ENCODE measurements at places on chromosomes 11 and 22. TPM values are rescaled to one million over a fixed set of nuclear protein-coding genes. Genes with fewer than 3 reads are reported as not detected.

DNA sequence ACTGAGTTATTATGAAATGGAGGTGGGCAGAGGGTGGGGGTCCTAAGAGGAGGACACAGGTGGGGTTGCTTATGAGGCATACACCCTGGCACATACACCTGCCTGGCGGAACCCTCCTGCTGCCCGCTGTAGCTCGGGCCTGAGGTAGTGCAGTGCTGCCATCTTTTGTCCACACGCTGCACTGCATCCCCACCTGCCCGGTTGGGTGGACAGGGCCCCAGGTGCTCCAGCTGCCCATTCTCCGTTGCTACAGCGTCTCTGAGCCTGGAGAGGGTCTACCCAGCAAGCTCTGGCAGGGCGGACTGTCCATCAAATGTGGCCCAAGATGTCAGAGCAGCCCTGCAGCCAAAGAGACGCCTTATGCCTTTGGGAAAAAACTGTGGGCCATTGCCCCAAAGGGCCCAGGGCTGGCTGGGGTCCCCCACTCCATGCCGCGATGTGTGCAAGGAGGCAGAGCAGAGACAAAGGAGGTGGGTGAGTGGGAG, 131.2 kb downstream of the BUD13 start:
- DNase-seq = no peak

- DNase-seq = no peak
These were observed 48.8 kb upstream of the FIBIN start for GRCh38 chr11:26944866-26945664.

DNA sequence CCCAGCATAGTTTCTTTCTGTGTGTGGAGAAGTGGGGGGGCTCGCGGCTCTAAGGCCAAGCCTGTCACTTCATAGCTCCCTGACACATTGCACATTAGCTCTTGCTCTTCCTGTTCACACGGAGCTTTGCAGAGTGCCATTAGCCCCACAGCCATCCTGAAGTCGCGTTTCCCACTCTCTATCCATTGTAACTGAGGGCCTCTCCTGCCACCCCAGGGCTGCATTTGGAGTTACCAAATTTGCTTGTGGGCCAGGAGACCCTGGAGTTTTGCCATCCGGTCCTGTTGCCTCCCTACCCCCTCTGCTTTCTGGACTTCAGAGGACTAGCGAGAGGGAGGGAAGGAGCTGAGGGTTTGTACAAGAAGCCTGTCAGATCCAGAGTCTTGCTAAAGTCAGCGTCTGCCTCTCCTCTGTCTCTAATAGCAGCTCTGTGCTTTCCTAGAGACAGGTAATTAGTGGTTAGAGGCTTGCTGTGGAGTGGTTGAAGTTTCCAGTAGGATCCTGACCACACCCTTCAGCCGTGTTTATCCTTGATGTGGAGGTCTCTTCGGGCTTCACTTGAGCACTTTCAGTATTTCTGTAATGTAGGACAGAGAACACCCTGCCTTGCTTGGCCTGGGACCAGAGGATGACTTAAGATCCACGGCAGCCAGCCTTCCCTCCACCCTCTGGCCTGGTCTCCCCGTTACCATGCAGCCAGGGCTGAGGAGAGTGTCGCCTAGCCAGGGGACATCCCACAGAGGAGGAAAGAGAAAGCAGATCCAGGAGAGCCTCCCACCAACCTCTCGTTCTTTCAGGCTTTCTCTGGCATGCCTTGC, 14.1 kb downstream of the DCPS start:
- DNase-seq = no peak

- no peak for DNase-seq
These were observed 71.7 kb upstream of the DRD2 start for GRCh38 chr11:113546757-113547507.

DNA sequence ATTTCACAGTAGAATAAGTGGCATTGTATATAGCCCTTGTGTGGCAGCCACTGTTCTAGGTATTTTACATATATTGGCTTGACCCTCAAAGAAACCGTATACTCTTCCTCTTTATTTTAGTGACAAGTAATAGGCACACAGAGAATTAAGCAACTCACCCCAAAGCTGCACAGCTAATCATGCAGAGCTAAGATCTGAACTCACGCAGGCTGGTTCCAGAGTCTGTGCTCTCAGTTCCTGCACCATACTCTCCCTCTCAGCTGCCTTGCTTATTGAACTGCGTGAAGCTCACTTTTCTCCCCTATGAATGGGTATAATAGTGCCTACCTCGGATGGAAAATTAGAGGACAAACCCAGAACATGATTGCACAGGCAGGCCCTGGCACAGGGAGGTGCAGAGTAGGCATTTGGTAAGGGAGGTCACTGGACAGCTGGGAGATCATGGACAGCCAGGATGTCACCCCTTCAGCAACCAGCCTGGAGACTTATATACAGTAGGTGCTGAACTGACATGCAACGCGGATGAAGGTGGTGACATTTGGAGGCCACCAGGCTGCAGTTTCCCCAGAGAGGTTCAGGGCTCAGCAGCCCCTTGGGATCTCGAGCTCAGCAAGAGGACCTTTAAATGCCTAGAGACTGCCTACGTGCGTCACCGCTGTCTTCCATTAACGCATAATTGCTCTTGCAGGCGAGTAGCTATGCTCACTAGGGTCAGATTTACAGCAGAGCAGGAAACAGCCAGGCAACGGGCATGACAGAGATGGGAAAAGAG, 78.4 kb upstream of the TP53I11 start:
- DNase-seq = no peak

The ATP5MG gene
- total RNA-seq = 53.5 TPM

The RRM1 gene
- 29.4 TPM for total RNA-seq

- no peak for DNase-seq
These were observed 73.9 kb downstream of the CTTN start for GRCh38 chr11:70472240-70472639.

- no peak for DNase-seq
These were observed 5.8 kb downstream of the FADS2 start for GRCh38 chr11:61833926-61834277.

The GCAT gene
- total RNA-seq = 32.9 TPM

DNA sequence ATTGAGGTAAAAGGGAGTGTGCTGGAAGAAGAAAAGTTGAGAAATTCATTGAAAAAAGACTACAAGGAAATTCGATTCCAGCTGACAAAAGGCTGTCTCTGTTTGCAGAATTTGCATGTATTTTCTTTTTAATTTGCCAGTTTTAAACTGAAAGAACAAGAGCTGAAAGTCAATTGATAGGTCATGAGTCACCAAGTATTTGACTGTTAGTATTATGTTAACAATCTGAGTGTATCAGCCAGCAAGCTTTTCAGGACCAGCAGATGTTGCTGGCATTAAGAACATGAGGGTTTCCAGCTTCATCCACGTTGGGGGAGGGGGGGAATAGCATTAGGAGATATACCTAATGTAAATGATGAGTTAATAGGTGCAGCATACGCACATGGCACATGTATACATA, 726.7 kb downstream of the METTL15 start:
- no peak for DNase-seq

GRCh38 chr22:20444325-20444724, 6.7 kb upstream of the SCARF2 start:
- DNase-seq = no peak

- no peak for DNase-seq
These were observed 1.1 kb upstream of the RANBP1 start for GRCh38 chr22:20114506-20115475.

The PDGFD gene
- total RNA-seq = 31.1 TPM

DNA sequence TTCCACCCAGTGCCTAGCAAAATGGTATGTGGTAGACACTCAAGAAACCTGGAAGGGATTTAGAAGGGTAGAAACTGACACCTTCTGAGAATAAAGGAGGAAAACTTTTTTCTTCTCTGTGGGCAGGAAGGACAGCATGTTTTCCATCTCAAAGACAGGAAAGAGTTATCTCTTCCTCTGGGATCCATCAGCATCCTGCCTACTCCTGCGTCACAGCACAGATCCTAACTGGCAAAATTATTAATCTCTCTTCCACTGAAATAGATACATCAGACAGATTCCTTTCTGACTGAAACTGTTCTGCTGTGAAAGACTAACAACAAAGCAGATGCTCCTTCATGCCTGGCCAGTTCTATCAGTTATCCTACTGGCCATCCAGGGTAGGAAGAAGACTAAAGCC, 147.2 kb downstream of the SPON1 start:
- DNase-seq = no peak

The USP47 gene
- 54.6 TPM for total RNA-seq

The OR52N4 gene
- not detected for total RNA-seq

The SERHL2 gene
- total RNA-seq = 1.4 TPM

DNA sequence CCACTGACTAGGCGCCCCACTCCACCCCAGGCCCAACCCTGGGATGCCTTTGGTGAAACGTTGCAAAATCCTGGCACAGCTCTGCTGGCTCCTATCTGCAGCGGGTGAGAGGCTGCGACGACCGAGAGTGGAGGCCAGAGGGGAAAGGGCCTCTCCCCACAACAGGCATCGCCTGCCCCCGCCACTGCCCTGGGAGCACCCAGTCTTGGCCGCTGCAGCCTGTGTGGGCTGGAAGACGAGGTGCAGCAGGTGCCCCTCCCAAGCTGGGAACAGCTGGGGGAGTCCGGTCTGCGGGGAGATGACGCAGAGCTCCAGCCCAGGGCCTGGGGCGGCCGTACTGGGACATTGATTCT, 4.2 kb upstream of the PIM3 start:
- no peak for DNase-seq

GRCh38 chr22:40178417-40179409, 988 bp downstream of the TNRC6B start:
- DNase-seq = no peak

- DNase-seq = no peak
These were observed 72.6 kb downstream of the MYO7A start for GRCh38 chr11:77200351-77201268.

DNA sequence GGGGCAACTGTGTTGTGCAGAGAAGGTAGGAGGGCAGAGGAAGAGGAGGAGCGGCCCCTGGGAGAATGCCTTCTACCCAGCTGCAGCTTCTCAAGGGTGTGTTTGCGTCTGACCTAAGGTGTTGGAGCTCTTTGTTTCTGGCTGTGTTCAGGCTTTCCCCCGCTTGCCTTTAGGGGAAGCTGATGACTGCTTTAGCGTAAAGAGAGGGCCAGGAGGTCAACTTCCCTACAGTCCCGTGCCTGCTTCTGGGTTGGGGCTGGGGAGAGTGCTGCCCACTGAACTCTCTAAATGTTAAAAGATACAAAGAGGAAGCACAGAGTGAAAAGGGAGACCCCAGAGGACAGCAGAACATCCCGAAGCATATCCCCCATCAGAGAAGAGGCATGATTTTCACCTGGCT, 99.2 kb downstream of the PTPRJ start:
- DNase-seq = no peak

GRCh38 chr11:20364341-20364792, 853 bp downstream of the HTATIP2 start:
- DNase-seq = no peak

GRCh38 chr22:36971341-36972125, 47.7 kb downstream of the TST start:
- no peak for DNase-seq

DNA sequence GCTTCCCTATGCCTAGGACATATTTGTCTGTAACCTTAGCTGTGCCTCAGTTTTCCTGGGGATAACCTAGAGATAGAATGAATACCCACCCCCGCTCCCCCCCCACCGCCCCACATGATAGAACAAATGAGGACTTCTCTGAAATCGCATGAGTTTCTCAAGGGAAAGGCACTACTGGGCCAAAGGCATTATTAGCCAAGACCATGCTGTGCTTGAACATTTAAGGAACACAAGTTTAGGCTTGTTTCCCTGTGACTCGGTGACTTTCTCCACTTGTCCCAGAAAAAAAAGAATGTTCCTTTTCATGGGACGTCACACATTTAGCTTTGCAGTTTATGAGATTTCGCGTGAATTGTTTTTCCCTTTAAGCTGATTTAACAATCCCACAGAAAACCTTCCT, 51.4 kb upstream of the CRTAM start:
- DNase-seq = no peak

DNA sequence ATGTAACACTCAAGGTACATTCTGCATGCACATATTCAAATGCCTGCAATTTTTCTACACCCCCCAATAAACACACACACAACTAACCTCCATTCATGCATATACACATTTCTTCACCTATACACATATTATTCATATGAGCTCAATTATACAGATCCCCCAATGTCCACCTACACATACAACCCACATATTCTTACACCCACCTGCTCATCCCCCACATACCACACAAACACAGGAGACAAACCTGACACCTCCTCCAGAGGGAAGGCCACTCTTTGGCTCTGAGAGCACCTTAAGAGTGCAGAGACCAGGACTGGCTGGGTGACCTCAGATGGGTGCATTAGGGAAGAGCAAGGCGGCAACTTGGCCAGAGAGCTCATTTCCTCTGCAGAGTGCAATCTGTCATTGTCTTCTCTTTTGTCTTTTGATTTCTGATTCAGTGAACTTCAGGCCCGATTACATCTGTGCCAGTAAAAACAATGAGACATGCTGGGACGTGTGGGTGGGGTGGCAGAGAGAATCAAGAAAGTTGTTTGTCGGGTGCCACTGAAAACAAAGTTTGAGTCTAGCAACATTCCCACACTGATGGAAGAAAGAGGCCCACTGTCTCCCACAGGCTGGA, 208.4 kb downstream of the NXPE2 start:
- no peak for DNase-seq

- no peak for DNase-seq
These were observed 39.9 kb downstream of the SGSM3 start for GRCh38 chr22:40410272-40410671.

The POU2AF3 gene
- not detected for total RNA-seq

Data from glomerular endothelial cell (primary cell).